ENCODE measurements at places on chromosomes 1 and 21.

DNA sequence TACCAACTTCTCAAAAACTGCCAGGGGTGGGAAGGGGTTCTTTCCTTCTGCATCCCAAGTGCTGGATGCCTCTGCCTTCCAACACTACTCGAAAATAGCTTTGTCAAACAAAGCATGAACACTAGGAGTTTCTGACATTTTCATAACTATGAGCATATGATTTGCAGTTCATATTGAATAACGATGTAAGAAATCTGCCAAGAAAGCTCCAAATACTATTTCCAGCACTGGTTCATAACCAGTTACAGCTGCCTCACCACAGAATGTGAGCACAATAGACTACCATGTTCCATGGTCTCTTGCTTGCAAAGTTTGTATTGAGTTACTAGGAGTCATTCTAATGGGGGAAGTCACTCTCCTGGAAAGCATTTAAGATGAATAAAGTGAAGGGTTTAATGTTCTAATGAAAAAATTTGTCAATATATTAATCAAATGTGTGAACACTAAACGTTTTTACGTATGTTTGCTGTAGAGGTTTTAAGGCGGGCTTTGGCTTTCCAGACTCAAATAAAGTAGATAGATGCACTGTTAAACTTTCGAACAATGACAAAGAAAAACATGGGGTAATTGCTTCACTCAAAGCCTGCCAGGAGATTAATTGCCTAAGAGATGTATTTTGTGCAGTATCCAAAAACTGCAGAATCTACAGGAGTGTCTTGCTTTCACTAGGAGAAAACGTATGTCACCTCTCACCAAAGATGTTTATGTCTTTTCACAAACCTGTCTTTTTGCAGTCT lies 78.6 kb upstream of the UBE2U start:
- no peak for DNase-seq

DNA sequence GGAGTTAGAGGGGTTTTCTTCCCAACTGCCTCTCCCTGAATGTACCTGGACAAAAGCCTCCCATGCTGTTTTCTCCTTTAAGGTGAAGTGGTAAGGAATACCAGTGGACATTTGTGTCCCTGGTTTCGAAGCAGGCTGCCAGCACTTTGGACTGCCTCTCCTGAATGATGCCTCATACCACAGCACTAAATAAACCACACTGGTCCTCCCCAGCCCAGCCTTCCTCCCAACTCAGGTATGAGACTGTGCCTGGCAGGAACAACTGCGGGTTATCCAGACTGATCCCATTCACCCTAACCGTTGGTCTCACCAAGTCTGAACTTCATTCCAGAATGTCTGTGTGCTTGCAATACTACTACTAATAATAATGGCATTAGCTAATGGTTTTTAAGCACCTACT lies 9.3 kb downstream of the COQ8A start:
- DNase-seq = no peak

GRCh38 chr1:233432916-233433315 lies 105.4 kb downstream of the MAP3K21 start:
- no peak for DNase-seq

GRCh38 chr1:204684571-204685235 lies 835 bp downstream of the LRRN2 start:
- no peak for DNase-seq

GRCh38 chr1:157955857-157956256 lies 37.6 kb upstream of the KIRREL1 start:
- no peak for DNase-seq

DNA sequence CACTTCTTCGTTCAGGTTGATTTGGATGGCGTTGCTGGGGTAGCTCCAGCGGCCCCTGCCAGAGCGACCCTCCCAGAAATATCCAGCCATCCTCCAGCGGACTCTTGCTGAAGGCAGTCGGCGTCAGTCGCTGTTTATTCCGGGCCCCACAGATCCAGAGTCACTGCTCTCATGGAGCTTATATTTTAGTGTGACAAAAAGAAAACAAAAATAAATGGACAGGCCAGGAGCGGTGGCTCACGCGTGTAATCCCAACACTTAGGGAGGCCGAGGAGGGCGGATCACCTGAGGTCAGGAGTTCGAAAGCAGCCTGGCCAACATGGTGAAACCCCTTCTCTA lies 791 bp upstream of the CFAP298 start:
- no peak for DNase-seq

DNA sequence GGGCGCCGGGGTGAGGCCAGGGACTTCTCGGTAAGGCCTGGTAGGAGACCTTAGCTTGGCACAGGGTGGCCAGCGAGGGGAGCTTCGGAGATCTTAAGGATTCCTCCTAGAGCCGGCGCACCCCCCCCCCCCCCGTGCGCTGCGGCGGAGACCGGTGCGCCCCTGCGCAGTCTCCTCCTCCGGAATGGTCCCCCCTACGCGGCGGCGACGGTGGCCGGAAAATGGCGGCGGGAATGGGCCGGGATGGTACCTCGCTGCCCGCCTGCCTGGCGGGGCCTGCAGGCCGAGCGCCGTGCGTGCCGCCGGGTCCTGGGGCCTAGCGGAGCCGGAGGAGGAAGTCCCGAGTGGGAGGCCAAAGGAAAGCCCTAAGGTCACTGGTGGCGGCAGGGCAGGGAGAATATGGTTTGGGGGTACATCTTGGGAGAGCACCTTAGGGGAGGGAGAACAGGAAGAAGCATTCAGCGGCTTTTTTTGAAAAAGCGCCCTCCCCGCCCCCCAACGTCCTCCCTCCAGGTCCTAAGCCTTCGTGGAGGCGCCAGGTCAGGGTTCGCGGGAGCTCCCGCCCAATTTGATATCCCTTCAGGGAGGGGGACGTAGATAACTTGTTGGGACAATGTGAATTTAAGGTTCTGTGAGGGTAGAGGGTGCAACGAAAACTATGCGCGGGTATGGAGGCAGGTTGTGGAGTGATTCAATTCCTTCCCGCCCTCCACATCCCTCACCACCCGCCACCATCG lies 429 bp downstream of the SRRM1 start:
- no peak for DNase-seq

- DNase-seq = no peak
Observed at GRCh38 chr21:25717491-25718147, 17.1 kb downstream of the ATP5PF start.

- DNase-seq = no peak
Observed at GRCh38 chr1:22117851-22118250, 25.0 kb downstream of the WNT4 start.

DNA sequence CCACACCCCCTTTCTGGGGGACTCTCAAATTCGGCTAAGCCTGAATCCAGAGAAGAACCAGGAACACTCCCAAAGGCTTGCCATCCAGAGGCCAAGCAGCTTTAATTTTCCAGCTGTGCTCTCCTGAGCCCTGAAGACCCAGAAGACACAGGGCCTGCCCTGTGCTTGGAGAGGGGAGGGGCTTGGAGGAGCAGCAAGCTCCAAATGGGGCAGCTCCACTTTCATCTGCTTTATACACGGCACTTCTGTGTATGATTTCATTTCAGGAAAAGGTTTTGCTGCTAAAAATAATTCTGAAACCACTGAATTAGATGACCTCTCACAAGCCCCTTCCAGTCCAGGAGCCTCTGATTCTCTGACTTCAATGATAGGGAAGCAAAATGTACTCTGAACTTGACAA lies 39.2 kb upstream of the CTTNBP2NL start:
- no peak for DNase-seq

DNA sequence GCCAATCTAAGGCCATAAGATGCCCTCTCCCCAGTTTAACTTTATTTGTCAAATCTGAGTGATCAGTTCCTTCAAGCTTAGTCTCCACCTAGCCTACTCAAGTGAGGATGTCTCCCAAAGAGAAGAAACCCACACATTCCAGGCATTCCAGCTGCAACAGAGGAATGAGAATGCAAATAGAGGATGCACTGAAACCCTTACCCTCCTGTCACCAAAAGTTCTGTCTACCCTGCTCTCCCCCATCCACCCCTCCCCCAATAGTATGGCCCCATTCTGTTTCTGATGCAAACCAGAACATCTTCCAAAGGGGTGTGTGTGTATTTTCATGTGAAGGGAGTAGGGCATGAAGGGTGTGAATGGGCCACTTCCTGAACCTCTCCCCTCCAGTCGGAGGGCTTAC lies 3.0 kb downstream of the DUSP23 start:
- no peak for DNase-seq

- no peak for DNase-seq
Observed at GRCh38 chr1:205678286-205679111, 1.8 kb downstream of the SLC45A3 start.

- DNase-seq = no peak
Observed at GRCh38 chr1:67843331-67843730, 10.1 kb upstream of the GNG12 start.

DNA sequence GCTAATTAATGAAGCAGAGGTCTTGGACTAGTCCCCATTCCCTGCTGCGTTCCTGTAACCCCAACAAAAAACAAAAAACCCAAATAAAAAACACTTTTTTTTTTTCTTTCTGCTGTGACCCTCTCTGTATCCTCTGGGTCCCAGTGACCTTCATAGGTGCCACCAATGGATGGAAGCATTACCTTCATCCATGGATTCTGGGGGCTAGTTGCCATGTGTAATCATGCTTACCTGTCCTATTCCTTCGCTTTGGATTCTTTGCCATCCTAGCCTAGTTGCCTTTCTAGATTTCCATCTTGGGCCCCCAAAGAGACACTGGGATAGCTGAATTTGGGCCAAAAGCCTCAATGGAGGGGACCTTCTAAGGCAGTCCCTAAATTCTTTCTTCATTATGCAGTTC lies 1208.7 kb downstream of the BRINP3 start:
- no peak for DNase-seq

DNA sequence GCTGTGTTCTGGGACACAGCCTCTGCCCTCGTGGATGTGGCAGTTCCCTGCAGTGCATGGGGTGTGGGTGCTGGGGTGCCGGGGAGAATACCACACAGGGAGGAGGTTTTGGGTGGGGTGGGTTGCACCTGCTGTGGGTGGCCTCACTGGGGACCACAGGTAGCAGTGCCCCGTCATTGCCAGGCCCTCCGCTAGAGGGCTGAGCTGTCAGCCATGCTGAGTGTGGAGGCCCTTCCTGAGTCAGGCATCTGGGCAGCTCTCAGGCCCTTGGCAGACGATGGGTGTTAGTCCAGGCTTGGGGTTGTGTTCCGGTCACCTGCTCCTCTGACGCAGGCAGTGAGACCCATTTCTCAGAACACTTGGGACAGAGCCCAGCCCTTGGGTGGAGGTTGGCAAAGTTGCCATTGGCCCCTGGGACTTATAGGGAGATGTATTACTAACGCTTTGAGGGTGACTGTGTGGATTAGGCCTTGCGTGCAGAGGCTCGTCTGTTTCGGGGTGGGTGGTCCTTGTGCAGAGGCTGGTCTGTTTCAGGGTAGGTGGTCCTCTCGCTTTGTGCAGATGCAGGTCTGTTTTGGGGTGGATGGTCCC lies 23.9 kb downstream of the PCNT start:
- DNase-seq = no peak

DNA sequence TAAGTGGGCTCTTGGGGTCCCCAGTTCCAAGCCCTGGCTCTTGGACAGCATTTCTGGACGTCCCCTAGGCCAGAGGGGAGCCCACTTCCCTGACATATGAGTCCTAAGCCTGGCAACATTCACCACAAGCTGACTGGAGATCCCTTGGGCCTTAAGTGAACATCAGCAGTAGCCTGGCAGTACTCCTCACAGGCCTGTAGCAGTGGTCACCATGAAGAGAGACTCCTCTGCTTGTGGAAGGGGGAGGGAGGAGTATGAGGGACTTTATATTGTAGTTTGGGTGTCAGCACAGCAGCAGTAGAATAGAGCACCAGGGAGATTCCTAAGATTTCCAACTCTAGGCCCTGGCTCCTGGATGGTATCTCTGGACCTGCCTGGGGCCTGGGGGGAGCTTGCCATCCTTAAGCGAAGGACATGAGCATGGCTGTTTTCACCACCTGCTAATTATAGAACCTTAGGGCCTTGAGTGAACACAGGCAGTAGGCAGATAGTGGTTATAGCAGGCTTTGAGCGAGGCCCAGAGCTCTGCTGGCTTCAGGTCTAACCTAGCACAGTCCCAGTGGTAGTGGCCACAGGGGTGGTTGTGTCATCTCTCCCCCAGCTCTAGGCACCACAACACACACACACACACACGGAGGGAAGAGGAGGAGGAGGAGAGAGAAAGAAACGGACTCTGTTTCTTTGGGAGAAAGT lies 71.4 kb upstream of the APOBEC4 start:
- no peak for DNase-seq

DNA sequence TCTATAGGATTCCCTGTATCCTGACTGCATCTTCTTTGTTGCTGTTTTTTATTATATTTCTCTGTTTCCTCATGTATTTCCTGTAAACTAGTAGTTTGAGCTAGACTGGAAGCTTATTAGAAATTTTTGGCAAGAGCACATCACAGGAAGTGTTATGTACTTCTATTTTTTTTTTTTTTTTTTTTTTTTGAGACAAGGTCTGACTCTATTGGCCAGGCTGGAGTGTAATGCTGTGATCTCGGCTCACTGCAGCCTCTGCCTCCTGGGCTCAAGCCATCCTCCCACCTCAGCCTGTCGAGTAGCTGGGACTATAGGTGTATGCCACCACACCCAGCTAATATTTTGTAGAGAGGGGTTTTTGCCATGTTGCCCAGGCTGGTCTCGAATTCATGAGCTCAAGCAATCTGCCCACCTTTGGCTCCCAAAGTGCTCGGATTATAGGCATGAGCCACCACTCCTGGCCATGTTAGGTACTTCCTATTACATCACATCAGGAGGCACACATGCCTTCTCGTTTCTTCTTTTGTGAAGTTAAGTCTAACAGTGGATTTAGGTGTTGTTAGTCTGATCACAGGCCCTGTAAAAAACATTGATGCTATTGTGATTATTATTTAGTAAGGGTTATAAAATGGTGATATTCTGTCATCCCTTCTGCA lies 12.5 kb downstream of the C1orf21 start:
- DNase-seq = no peak

DNA sequence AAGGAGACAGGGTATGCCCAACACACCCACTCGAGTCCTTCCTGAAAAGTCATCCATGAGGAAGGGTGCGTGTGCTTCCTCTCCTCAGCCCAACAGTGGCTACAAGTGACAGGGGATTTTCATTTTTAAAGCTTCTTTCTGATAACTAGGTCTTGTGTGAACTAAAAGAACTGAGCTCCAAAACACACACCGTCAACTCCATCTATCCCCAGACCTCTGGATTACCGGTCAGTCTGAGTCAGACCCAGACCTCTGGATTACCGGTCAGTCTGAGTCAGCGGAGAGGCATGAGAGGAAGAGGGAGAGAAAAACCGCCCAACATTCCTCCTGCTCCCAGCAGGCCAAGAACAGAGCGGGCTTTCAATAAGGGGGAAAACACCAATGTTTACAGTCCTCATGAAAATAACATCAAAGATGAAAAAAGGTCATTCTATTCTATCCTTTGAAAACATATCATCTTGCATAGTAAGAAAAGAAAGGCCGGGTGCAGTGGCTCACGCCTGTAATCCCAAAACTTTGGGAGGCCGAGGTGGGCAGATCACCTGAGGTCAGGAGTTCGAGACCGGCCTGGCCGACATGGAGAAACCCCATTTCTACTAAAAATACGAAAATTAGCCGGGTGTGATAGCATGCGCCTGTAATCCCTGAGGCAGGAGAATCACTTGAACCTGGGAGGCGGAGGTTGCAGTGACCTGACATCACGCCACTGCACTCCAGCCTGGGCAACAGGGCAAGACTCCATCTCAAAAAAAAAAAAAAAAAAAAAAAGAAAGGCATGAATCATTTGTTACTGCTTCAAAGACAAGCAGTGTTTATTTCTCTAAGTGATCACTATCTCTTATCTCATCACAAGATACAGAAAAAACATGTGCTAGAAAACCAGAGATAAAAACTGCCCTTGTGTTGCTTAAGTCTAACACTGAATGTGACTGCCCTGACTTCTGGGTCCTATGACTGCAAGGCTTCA lies 3.4 kb downstream of the PTTG1IP start:
- DNase-seq = peak; percentile 85

GRCh38 chr1:32892368-32893197 lies 6.3 kb downstream of the HPCA start:
- DNase-seq = no peak
